ENCODE measurements at places on chromosomes 6 and 20.

DNA sequence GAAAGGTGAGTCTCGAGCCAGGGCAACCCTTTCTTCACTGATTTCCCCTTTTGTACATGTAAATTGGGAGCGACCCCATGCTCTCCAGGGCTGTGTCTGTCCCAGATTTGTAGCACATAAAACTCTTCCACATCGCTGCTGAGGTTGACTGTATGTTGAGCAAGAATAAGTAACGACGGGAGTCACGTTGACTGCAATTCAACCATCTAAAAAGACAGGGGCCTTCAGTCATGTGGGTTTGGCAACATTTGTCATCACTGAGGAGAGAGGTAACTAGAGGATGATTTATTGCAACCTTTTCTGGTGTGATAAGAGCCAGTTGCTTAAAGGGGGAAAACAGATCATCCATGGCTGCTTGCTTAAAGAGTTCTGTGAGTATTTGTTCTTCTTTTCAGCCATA, 159.4 kb upstream of the SULF2 start:
- DNase-seq = no peak

GRCh38 chr6:148379481-148379880, 36.8 kb downstream of the SASH1 start:
- DNase-seq = no peak

DNA sequence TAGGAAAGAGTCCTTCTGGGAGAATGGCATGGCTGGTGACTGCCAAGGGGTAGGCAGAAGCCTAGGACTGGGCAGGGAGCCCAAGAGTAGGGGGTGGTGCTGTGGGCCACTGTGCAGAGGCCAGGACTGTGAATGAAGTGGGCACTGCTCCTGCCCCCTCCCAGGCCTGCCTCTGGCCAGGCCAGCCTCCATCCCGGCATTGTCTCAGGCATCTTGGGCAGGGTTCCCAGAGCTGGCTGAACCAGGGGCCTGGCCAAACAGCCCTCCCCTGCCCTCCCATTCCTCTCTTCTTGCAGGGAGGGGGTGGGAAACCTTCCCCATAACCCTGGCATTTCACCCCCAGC, 81.6 kb downstream of the MRPL14 start:
- DNase-seq = no peak

GRCh38 chr6:64538722-64539121, 903.1 kb downstream of the PHF3 start:
- no peak for DNase-seq

DNA sequence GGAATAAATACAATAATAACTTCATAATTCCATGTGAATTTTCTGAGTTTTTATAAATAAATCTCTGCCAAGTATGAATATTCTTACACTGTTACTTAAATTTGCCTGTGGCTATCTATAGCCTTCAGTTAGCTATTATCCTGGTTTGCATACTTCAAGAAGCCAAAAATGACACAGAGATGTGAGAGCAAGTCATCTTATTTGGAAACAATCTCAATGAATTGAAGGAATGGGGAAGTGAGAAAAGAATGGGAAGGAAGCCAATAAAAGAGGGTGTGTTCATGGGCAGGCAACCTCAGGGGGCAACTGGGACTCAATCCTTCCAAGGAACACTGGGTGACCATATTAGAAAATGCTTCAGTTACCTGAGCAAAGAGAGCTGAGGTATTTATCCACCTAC, 9.9 kb downstream of the HAO1 start:
- DNase-seq = no peak

GRCh38 chr6:99146711-99147110, 199.0 kb upstream of the FBXL4 start:
- DNase-seq = no peak

DNA sequence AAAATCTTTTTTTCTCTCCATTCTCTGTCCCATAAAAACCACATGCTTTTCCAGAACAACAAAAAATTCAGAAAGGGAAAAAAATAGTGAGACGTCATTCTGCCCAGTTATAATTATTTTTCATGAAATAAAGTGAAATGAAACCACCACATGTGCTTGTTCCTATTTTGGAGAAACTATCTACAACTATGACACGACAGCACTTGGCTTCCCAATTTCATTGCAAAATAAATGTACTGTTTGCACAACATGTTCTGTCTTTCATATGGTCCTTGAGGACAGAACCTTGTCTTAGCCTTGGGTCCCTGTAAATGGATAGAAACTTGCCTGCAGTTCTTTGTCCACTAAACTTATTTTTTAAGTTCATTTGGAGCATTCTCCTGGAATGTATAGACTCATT, 5.6 kb upstream of the MAN1A1 start:
- DNase-seq = no peak

- DNase-seq = no peak
These were observed 392.3 kb upstream of the RGS17 start for GRCh38 chr6:153523390-153523789.

DNA sequence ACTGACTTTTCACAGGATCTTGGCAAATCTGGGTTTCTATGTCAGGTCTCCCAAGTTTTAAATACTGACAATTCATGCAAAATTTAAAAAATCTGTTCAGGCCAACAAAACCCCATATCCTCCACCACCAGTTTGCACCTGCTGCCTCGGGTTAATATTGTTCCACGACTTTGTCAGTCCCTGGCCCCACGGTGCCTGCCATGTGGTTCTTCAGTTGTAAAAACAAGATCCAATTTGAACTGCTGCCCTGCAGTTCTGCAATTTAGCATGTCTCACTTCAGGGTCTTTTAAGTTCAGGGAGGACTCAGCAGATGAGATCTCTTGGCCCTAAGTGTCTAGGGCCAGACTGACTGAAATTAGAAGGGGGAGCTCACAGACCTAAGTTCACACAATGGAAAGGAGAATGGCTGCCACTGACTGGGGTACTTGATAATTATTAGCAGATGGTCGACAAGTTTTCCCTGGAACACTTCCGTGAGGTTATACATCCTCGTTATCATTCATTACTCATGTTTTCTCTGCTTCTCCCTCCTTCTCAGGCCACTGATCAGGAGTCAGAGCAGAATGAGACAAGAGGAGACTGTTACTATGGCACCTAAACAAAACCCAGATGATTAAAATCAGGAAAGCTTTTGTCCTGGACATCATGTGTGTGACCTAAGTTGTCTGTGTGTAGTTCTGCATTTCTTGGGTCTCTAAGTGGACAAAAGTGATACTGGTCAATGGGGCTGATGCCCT, 223.6 kb downstream of the KIF16B start:
- DNase-seq = no peak

Data from activated CD4-positive, alpha-beta T cell treated with anti-CD3 and anti-CD28 coated beads for 24 hours (primary cell).